Stimulated activated naive B cell treated with anti-CD40 and anti-IgM and Interleukin-4, amounts not matched to agents 10 μg/mL and 1 μg/mL and 100 μg/mL, for 72 hours (primary cell): ENCODE measurements at places on chromosomes 1 and 21.

- no peaks in the 10 kb centered on the region for H3K36me3 ChIP-seq
- H3K27ac ChIP-seq = no peak overlapping the region
- no peaks in the 10 kb centered on the region for H3K27me3 ChIP-seq
- no peaks in the 10 kb centered on the region for H3K4me1 ChIP-seq
- no peak overlapping the region for H3K4me3 ChIP-seq
- DNase-seq = no peak
Measured at GRCh38 chr1:74344387-74344786, 109.2 kb downstream of the TNNI3K start.

DNA sequence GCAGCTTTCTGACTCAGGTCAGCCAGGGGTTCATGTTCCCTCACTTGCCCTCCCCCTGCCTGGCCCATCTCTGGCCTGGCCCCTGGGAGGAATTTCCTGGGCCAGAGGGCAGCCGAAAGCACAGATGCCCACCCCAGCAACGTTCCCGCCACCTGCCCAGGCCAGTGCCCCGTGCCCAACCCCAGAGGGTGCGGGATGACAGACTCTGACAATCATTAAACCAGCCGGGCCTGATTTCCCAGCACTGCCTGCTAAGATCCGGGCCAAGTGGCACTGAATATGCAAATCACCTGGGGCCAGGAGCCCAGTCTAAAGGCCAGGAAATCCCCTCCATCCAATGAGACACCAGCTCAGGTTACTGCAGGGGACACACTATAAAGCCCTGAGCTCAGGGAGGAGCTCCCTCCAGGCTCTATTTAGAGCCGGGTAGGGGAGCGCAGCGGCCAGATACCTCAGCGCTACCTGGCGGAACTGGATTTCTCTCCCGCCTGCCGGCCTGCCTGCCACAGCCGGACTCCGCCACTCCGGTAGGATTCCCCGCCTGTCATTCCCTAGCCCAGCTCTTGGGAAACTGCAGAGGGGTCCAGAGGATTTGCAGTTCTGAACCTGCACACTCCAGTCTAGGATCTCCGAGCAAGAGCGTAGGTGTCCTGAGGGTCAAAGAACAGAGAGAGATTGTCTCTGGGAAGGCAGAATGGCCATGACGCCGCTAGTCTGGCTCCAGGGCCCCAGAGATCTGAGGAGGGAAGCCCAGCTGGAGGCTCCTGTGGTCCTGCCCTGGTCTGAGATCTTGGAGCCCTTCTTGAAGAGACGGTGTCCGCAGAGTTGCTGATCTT, at the start of gene ELF3:
ELF3 (plus strand) TSS at position 408 of the 836 bp plus-strand sequence. CDS start 550 bp downstream, outside the sequence.
- H3K27ac ChIP-seq = no peak within 1 kb of the TSS
- peak; percentile 15 for DNase-seq
- peaks cover 14% of the 10 kb centered on the region for H3K4me1 ChIP-seq
- H3K36me3 ChIP-seq = peaks cover 20% of the 10 kb centered on the region

- H3K4me3 ChIP-seq = no peak overlapping the region
- no peak overlapping the region for H3K27ac ChIP-seq
- DNase-seq = no peak
Measured at GRCh38 chr1:184771190-184771691, 16.6 kb upstream of the EDEM3 start.

- H3K27ac ChIP-seq = no peak overlapping the region
- H3K4me3 ChIP-seq = no peak overlapping the region
- H3K4me1 ChIP-seq = no peaks in the 10 kb centered on the region
- H3K27me3 ChIP-seq = peaks cover 2% of the 10 kb centered on the region
- no peak for DNase-seq
Measured at GRCh38 chr1:119482517-119483425, 24.2 kb upstream of the HSD3B1 start.

GRCh38 chr1:109391626-109392025, 6.1 kb downstream of the SORT1 start:
- H3K4me1 ChIP-seq = peaks cover 33% of the 10 kb centered on the region
- no peaks in the 10 kb centered on the region for H3K36me3 ChIP-seq
- H3K27me3 ChIP-seq = peaks cover 56% of the 10 kb centered on the region
- no peak for DNase-seq
